ENCODE measurements at places on chromosomes 2 and 18.

- DNase-seq, result no peak
Observed at GRCh38 chr18:21054252-21054821, 57.3 kb downstream of the ROCK1 start.

- no peak for DNase-seq
Observed at GRCh38 chr2:73110168-73111072, 2.3 kb downstream of the RAB11FIP5 start.

DNA sequence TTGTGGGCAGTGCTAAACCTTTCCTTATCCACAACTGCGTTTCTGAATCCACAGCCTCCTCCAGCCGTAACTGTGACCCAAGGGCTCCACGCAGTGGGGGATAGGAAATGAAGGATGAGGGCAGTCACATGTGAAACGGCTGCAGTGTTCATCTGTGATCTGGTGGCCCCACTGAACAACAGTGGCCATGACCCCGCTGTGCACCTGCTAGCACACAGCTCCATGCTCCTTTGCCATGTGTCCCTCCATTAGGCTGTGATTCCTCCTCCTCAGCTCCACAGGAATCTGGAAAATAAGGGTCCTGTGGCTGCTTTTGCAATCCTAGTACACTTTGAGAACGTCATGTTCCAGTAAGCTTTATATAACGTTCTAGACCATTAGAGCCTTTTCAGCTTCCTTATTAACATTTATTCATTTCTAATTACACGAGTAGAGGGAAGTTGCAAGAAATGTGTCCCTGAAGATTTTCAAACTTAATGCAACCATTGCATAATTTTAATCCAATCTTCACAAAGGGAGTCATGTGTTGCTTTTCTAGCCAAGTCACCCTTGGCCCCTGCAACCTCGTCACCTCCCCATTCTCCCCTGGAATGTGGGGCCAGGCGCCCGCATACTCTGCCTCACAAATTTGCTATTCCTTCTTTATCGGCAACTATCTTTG lies 7.1 kb upstream of the NAPG start:
- DNase-seq, result no peak

DNA sequence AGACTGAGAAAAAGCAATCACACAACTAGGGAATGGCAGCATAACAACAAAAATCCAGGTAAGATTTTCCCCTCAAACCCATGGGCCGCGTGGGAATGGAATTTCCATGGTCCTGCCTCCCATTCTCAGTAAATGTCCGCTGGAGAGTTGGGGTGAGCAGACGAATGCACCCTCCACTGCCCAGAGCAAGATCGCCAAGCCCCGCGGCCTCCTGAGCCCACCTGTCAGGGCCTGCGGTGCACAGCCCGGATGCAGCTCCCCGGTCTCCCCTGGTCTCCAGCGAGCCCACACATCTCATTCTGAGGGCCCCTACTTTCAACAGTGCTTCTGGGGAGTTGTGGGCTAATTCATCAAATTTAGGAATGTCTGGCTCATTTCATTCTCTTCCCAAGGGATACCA lies 327.4 kb upstream of the HS6ST1 start:
- DNase-seq, result no peak

- no peak for DNase-seq
Observed at GRCh38 chr2:37379881-37380296, 35.5 kb downstream of the QPCT start.

DNA sequence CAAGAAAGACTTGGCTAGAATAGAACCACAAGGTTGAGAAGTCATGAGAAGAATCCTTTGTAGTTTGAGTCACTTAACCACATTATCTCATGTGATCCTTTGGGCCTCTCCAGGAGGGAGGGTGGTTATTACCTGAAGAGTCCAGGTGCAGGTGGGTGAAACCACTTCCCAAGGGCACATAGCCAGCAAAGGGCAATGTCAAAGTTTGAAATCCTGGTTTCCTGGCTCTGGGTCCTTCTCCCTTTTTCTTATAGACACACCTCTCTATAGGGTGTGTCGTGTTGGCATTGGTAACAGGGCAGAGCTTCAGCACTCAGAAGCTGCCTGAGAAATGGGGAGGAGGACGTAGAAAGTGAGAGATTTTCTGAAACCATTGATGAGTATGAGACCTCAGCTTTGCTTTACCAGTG lies 137.9 kb downstream of the MGAT5 start:
- DNase-seq, result no peak

- no peak for DNase-seq
Observed at GRCh38 chr18:12628706-12629702, 28.9 kb downstream of the SPIRE1 start.

GRCh38 chr2:61693744-61694143 lies 155.6 kb upstream of the XPO1 start:
- peak; percentile 13 for DNase-seq

- no peak for DNase-seq
Observed at GRCh38 chr2:225998116-225998515, 598.6 kb downstream of the NYAP2 start.

- DNase-seq, result no peak
Observed at GRCh38 chr2:129695496-129695895, 284.0 kb upstream of the RAB6C start.

DNA sequence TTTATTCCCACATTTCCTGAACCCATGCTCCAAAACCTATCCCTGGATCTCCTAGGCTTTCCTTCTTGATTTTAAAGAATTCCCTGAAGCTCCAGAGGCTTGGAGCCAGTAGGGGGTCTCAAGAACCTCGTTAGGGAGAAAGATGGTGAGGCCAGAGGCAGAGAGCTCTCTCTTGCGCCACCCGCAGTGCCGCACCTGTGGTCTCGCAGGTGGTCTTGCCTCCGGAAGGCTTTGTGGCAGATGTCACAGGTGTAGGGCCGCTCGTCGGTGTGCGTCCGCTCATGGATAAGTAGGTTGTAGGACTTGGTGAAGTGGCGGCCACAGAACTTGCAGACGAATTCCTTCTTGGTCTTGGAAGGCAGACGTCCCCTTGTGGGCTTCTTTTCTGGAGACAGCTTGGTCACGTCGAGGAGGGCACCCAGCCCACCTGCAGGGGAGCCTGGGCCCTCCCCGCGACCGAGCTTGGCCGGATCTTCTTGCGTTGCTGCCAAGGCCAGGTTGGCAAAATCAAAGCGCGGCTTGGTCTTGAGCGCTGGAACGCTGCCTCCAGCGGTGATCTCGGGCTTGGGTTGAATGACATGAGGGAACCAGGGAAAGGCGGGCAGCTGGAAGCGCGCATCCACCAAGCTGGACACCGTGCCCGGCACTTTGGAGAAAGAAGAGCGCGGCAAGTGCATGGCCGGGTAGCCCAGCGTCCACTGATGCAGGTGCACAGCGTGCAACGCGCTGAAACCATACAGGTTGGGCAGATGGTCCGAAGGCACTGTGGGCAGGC lies 5.3 kb downstream of the OSR1 start:
- DNase-seq, result no peak

GRCh38 chr2:119820275-119820674 lies 60.6 kb downstream of the PTPN4 start:
- DNase-seq, result no peak

- peak; percentile 5 for DNase-seq
Observed at GRCh38 chr18:34978953-34979608, 62.1 kb upstream of the MAPRE2 start.

GRCh38 chr2:27701676-27702075 lies 38.0 kb downstream of the SLC4A1AP start:
- DNase-seq, result no peak

DNA sequence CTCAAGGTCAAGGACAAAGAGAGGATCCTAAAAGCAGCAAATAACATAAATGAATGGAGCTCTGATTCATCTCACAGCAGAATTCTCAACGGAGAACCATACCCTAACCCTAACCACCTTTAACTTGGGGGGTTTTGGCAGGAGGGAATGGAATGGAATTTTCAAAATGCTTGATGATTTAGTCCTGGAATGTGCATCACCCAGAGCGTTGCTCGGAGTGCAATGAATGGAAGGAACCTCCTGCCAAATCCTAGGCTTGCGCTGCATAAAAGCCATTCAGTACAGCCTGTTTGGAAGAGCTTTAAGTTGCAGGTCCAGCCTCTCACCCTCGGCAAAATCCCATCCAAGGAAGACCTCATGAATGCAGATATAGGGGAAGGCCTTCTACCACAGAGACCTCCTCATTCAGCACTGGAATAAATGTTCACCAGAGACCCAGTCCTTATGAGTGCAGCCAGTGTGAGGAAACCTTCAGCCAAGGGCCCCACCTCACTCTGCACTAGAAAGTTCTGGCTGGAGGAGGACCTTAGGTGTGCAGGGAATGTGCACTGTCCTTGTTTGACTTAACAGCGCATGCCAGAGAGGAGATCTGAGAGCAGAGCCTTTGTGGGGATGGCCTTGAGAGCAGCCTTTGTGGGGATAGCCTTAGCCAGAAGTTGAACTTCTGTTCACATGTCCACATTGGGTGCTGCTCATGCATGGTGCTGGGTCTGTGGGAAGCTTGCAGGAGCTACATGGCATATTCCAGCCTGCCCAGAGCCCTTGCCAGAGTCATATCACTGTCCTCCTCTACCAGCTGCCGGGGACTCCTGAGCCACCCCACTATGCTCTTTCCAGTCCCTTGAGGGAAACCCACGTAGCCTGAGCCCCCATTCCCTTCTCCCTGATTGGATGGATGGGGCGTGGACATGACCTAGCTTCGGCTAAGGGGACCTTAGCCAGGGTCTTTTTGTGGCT lies 30.5 kb downstream of the ASB1 start:
- no peak for DNase-seq

DNA sequence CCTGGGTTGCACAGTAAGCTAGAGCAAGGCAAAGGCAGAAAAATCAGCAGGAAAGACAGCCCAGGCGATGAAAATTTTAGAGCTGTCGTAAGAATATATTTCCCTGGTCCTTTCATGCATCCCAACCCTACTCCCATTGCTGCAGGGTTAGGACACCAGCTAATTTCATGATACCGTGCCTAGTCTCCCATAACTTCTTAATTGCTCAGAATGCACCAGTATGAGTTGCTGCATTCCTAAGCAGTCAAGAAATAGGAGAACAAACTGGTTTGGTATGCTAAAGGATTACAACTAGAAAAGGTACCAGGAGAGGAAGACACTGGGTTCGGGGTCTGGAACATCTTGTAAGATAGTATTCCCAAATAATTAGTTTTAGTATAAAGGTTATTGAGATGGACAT lies 269.4 kb upstream of the NRXN1 start:
- no peak for DNase-seq

DNA sequence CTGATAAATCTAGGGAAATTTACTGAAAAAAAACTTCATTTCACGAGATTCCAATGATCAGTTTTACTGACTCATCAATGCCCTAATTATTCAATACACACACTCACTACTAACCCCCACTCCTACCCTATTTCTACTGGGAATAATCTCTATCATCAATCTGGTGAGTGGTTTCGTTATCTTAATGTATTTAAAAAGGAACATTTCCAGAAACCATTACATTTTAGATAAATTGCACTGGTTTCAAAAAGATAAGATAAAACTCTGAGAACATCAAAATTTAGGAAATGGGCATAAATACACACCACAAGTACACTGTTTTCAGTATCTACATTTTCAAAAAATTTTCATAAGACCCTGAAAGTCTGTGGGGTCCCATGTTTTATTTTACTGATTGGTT lies 471.4 kb upstream of the PKDCC start:
- no peak for DNase-seq

- DNase-seq, result no peak
Observed at GRCh38 chr2:238136820-238137537, 1.5 kb upstream of the KLHL30 start.

GRCh38 chr2:10335046-10335840 lies 32.5 kb downstream of the HPCAL1 start:
- DNase-seq, result no peak

- DNase-seq, result no peak
Observed at GRCh38 chr18:67241299-67241698, 275.2 kb downstream of the DSEL start.

DNA sequence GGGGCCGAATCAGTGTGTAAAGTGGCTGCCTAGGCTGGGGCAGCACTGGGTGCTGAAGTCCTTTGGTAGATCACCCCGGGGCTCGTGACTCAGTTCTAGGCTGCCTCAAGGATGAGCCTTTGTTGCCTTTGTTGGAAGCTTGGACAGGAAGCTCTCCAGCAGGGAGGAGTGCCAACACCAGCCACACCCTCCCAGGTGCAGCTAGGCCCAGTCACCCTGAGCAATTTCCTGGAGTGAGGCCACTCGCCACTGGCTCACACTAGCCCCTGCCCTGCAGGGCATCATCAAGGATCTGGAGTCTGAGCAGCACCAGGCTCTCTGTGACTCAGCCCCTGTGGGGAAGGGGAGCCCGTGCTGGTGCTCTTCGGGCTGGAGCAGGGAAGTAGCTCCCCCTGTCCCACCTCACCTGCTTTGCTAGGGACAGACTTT lies 6.7 kb upstream of the SDC1 start:
- no peak for DNase-seq

- no peak for DNase-seq
Observed at GRCh38 chr18:62170857-62171256, 16.0 kb downstream of the PIGN start.

DNA sequence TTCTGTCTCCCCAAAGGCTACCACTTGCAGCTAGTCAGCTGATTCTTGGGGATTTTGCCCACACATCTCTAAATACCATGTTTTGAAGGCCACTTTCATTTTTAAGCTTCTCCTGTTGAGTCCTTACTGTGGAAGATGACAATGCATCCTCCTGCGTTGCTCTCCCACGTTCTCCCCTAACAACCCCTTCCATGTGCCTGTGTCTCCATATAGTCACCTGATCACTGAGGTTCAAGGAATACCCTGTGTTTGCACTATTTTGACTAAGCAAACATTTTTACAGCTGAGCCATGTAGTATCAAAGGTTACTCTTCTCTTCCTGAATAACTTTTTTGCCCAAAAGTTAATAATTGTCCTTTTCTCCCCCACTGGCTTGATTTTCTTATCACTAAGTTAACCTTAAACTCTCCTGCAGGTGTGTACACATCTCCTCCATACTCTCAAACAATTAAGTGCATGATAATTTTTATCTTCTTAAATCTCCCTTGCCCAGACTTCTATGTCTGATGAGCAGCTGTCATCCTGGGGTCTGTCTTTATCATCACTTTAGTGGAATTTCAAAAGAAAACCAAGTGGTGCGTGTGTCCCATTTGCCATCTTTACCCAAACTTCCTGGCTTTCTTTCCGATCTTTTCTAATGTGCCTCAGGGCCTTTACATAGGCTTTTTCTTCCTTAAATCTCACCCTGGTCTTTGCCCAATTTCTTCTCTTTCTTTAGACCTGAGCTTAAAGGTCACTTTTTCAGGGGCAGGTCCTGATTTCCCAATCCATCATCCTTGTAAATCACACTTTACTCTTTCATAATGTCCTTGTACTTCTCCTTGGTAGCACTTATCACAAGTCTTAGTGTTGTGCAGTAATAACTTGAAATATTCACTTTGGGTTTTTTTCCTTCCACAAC lies 85.2 kb upstream of the SPATS2L start:
- no peak for DNase-seq

GRCh38 chr2:190107409-190107808 lies 44.9 kb upstream of the MSTN start:
- no peak for DNase-seq

DNA sequence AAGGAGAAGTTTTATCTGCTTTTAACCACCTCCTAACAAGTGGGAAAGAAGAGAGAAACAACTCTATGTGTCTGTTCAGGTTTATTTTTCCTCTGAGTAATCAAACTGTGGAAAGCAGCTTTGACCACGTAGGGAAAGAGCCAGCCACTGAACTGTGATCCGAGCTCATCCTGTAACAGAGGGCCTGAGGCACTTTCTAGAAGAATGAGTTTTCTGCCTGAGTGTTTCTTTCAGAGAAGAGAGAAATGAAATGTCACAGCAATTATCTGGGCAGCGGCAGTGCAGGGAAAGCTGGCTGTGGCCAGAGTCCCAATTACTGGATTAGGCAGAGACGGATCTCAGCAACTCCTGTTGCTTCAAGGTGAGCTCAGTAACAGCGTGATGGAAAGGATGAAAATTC lies 151.9 kb downstream of the CD226 start:
- DNase-seq, result no peak

Measured in T-cell (primary cell).